ENCODE measurements at places on chromosomes 4 and X.

GRCh38 chr4:59869559-59869958, 1330.6 kb upstream of the ADGRL3 start:
- no peak for DNase-seq

GRCh38 chr4:44446801-44447562, 1.6 kb downstream of the KCTD8 start:
- DNase-seq, result no peak

DNA sequence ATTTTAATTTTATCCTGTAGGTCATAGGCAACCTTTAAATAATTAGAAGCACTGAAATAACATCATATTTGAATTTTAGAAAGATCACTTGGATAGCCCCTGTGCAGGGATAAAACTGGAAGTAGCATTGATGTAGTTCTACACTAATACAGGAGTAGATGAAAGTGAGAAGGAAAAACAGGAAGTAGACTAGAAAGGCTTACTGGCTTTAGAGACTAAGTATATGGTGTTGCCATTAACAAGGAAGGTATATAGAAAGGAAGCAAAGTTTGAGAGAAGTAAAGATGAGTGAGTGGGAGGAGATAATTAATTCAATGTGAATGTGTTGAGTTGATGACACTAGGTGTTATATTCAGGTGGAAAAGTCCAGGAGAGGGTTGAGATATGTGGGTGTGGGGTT, 73.1 kb upstream of the EPGN start:
- DNase-seq, result no peak

GRCh38 chr4:6360385-6360784, 90.7 kb downstream of the WFS1 start:
- no peak for DNase-seq

- no peak for DNase-seq
Measured at GRCh38 chrX:133846311-133846710, 139.1 kb downstream of the GPC3 start.

DNA sequence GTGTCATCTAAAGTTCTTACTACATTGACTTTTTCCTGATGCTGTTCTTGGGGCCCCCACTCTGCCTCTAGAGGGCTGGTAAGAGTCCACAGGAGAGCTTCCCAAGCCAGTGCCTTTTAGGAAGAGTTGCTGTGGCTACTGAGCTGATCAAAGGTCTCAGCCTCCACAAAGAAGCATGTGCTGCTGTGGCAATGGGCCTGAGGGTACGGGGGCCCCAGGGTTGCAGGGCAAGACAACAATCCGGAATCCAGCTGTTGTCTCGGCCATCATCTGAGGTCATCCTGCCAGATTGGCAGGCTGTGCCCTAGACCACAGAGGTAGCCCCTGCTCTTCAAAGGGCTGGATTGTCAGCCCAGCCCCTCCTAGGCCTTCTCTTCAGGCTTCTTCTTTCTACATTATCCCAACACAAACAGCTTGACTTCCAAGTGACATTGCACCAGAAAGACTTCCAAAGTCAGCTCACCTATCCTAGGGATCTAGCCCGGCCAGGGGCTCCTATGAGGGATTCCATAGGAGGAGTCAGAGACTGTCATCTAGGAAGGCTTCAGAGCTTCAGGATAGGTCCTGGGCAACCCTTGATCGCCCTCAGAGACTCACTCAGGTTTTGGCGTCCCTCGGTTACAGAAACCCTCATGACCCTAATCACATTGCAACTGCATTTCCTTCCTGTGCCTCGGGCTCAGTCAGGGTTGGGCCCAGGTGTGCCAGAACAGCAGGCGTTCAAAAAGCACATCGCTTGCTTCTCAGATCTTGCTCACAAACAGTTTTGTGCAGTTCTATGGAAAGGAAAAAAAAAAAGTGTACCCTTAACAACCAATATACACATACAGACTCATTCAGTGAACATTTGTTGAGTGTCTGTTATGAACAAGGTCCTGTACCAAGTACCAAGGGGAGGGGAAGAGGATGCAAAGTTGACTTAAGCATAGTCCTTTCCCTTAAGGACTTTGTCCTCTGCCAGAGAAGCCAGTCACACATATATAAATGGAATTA, 27.8 kb downstream of the SLC25A5 start:
- DNase-seq, result no peak

GRCh38 chr4:27787195-27787594, 926.6 kb downstream of the STIM2 start:
- DNase-seq, result no peak

DNA sequence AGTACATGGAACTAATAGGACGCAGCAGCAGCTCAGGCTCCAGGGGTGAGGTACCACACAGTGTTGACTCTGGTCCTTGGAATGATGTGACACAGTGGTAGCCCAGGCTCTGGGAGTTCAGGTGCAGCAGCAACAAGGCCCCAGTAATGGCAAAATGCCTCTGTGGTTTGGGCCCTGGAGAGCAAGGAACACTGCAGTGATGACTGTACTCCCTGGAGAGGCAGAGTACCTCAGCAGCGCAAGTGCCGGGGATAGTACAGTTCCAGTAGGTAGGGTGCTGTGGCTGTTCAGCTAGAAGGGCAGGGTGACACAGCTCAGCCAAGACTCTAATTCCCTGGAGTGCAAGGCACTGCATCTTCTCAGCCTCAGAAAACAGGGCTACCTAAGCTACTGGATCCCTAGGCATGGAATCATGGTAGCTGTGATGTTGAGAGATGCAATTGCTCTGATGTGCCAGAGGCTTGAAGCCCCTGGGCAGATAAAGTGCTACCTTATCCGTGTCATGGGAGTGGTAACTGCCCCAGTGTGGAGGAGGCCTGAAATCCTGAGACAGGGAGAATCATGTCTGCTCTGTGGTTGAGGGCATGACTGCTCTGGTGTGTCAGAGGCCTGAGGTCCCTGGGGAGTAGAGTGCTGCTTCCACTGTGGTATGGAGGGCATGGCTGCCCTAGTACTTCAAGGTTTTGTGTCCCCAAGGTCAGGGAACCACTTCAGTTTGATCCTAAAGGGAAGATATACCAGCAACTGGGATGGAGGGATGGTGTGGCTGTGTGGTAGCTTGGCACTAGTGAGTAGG, 55.2 kb downstream of the AREG start:
- DNase-seq, result no peak

Measured in activated T-helper 1 cell treated with Interleukin-2 at 50 U/mL for 16 hours (primary cell).